ENCODE measurements at places on chromosomes 11 and 22. TPM values are rescaled to one million over a fixed set of nuclear protein-coding genes. Genes with fewer than 3 reads are reported as not detected.

The GTSE1 gene
- 1.5 TPM for total RNA-seq

The CDHR5 gene
- not detected for total RNA-seq

The RHOG gene
- 36.7 TPM for total RNA-seq

The TPBGL gene
- total RNA-seq: not detected

The SLC29A2 gene
- total RNA-seq: 2.2 TPM

The LRRN4CL gene
- 6.3 TPM for total RNA-seq

The HPS5 gene
- 26.5 TPM for total RNA-seq

The SELENOO gene
- 66.1 TPM for total RNA-seq

The POLA2 gene
- total RNA-seq: 8.4 TPM

The MOGAT2 gene
- total RNA-seq: 12.4 TPM

The OLFML1 gene
- total RNA-seq: 5.3 TPM

The MS4A6E gene
- total RNA-seq: not detected

The TRIM49 gene
- total RNA-seq: not detected

The ELF5 gene
- 11.9 TPM for total RNA-seq

The OTOG gene
- not detected for total RNA-seq

The TSGA10IP gene
- not detected for total RNA-seq

The THRSP gene
- total RNA-seq: 36.9 TPM

The RFPL3 gene
- not detected for total RNA-seq

The GRAP2 gene
- 9.3 TPM for total RNA-seq

The TRIM49C gene
- not detected for total RNA-seq

The LRP4 gene
- total RNA-seq: 107 TPM

The MARK2 gene
- total RNA-seq: 78.7 TPM

The FBXO7 gene
- total RNA-seq: 82.2 TPM

The PSMC3 gene
- 52.5 TPM for total RNA-seq

The OR4A5 gene
- total RNA-seq: not detected

The EHF gene
- 117 TPM for total RNA-seq

The RFPL1 gene
- not detected for total RNA-seq

The DLG2 gene
- 71.5 TPM for total RNA-seq

The CRACR2B gene
- total RNA-seq: 31.7 TPM

The CCT8L2 gene
- total RNA-seq: not detected

The MMP12 gene
- total RNA-seq: not detected

The RAB6A gene
- 182 TPM for total RNA-seq

The PKDREJ gene
- 0.34 TPM for total RNA-seq

The CDC42BPG gene
- 64.9 TPM for total RNA-seq

The DEFB131B gene
- not detected for total RNA-seq

The VSTM5 gene
- total RNA-seq: 0.68 TPM

The GGT1 gene
- total RNA-seq: 8.0 TPM

The MYO7A gene
- total RNA-seq: 0.34 TPM

The SH3BP1 gene
- total RNA-seq: 60.7 TPM

The TMEM191C gene
- 0.47 TPM for total RNA-seq

The CCDC88B gene
- 3.3 TPM for total RNA-seq

All from suprapubic skin (tissue), 4 donors.